ENCODE measurements at places on chromosomes 13 and 19. TPM values are rescaled to one million over a fixed set of nuclear protein-coding genes. Genes with fewer than 3 reads are reported as not detected.

Gene OR7D4
- not detected for total RNA-seq

Gene FLT1
- 1.2 TPM for total RNA-seq

DNA sequence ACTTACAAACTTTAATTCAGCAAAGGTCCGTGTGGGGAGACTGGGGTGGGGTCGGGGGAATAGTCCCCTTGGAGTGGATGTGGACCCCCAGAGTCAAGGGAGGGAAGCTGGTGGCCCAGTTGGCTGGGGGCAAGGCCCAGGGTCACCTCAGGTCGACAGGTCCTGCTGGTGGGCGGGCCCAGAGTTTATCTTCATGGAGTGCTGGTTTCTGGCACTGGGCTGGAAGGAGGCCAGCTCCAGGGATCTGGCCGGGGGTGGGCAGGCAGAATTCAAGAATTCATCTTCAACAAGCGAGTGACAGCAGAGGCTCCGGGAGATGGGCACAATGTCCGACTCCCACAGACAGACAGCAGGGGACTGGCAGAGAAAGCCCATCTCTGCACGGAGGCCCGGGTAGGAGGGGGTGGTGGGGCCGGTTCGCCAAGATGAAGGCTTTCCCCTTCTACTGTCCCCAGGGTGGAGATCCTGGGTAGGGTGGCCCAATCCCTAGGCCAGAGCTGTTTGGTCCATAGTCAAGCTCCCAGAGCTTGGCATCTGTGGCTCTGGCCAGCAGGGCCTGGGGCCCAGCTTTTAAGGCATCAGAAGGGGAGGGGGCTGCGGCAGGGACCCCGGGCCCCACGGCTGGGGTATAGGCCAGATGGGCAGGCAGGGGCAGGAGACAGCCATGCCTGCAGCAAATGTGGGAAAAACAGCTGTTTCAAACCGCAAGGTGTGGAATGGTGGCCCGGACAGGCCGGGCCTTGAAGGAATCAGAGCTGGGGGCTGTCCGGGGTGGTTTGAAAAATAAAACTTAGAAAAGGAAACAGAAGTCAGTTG is 622 bp upstream of the FDX2 start:
- H3K4me3 ChIP-seq = peak overlapping the region; percentile 96
- no peaks in the 10 kb centered on the region for H3K27me3 ChIP-seq
- DNase-seq = no peak
- H3K27ac ChIP-seq = peak overlapping the region; percentile 92

DNA sequence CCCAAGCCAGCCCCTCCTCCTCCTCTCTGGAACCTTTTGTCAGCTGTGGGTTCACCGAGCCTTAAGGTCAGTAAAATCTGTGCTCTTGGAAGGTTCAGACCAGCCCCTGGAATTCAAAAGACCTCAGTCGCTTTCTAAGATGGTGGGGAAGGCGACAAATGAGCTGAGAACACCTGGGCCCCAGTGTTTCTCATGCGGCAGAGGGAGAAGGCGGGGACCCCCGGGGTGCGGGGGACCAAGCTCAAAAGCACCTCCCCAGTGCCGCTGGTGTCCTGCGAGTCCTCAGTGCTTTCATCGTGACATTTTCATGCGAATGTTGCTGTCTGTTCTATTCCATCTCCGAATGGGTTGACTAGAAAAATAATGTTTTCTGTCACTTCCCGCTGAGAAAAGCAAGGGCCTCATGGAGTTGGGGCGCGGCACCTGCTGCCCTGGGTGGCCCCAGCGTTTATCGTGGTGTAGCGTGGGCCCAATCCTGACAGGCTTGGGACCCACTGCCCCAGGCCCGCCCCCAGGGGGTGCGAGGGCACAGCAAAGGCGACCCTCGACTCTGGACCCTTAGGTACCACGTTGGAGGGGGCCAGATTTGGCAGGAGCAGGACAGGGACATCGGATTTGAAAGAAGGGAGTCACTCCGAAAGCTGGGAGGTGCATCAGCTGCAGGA is 751 bp upstream of the NTN5 start:
- H3K27ac ChIP-seq = no peak overlapping the region
- H3K36me3 ChIP-seq = no peaks in the 10 kb centered on the region
- H3K4me1 ChIP-seq = peaks cover 6% of the 10 kb centered on the region
- no peak overlapping the region for H3K4me3 ChIP-seq
- no peak for DNase-seq

- H3K4me1 ChIP-seq = peaks cover 1% of the 10 kb centered on the region
- no peaks in the 10 kb centered on the region for H3K36me3 ChIP-seq
- no peak overlapping the region for H3K4me3 ChIP-seq
- H3K27ac ChIP-seq = no peak overlapping the region
- no peaks in the 10 kb centered on the region for H3K27me3 ChIP-seq
- DNase-seq = no peak
Measured at GRCh38 chr13:22152751-22153150, 481.9 kb downstream of the FGF9 start.

Gene COQ8B
- total RNA-seq = 58.6 TPM

Gene ALKBH6
- total RNA-seq = 32.9 TPM

DNA sequence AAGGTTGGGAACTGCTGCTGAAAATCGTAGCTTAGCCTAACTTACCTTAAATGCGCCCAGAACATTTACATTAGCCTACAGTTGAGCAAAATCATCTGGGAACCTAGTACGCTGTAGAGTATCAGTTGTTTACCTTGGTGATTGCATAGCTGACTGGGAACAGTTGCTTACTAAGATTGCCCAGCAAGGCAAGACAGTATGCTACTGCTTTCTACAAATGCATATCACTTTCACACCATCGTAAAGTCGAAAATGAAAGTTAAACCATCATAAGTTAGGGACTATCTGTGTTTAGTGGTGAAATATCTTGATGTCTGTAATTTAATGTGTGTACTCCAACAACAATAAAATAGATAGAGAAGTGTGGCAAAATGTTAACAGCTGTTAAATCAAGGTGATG is 1670.6 kb upstream of the PCDH20 start:
- H3K4me3 ChIP-seq = no peak overlapping the region
- no peak overlapping the region for H3K27ac ChIP-seq
- no peak for DNase-seq

Gene CPB2
- total RNA-seq = not detected

Gene ZNF729
- not detected for total RNA-seq

Gene PSG3
- total RNA-seq = not detected

- no peak overlapping the region for H3K27ac ChIP-seq
- no peaks in the 10 kb centered on the region for H3K4me1 ChIP-seq
Measured at GRCh38 chr13:89214185-89214584, 1543.0 kb downstream of the SLITRK5 start.

DNA sequence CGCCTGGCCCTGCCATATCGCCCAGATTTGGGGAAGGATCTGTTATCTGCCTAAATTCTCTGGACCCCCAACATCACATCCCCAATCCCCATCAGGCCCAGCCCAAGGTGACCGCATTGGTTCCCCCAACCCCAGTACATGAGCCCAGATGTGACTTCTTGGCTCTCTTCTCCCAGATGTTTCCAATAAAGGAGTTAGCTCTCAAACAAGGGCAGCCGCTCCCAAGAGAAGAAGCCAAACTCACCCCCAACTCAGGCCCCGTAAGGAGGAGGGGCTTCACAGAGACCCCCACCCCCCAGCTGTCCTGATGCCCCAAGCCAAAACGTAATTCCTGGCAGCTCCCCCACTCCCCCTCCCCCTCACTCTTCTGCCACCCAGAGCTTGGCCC is 6.9 kb downstream of the FBN3 start:
- H3K4me3 ChIP-seq = no peak overlapping the region
- peaks cover 6% of the 10 kb centered on the region for H3K36me3 ChIP-seq
- H3K27me3 ChIP-seq = no peaks in the 10 kb centered on the region
- no peak for DNase-seq

Gene ZNF556
- total RNA-seq = not detected

- H3K36me3 ChIP-seq = no peaks in the 10 kb centered on the region
- no peak overlapping the region for H3K4me3 ChIP-seq
- H3K27ac ChIP-seq = no peak overlapping the region
- H3K4me1 ChIP-seq = no peaks in the 10 kb centered on the region
Measured at GRCh38 chr13:76512721-76513145, 373.5 kb downstream of the KCTD12 start.

Measured in progenitor cell of endocrine pancreas (in vitro differentiated cells).